Endothelial cell (in vitro differentiated cells): ENCODE measurements at places on chromosomes 7 and 10. TPM values are rescaled to one million over a fixed set of nuclear protein-coding genes. Genes with fewer than 3 reads are reported as not detected.

The FOXP2 gene
- total RNA-seq = 9.1 TPM

The LBX1 gene
- not detected for total RNA-seq

DNA sequence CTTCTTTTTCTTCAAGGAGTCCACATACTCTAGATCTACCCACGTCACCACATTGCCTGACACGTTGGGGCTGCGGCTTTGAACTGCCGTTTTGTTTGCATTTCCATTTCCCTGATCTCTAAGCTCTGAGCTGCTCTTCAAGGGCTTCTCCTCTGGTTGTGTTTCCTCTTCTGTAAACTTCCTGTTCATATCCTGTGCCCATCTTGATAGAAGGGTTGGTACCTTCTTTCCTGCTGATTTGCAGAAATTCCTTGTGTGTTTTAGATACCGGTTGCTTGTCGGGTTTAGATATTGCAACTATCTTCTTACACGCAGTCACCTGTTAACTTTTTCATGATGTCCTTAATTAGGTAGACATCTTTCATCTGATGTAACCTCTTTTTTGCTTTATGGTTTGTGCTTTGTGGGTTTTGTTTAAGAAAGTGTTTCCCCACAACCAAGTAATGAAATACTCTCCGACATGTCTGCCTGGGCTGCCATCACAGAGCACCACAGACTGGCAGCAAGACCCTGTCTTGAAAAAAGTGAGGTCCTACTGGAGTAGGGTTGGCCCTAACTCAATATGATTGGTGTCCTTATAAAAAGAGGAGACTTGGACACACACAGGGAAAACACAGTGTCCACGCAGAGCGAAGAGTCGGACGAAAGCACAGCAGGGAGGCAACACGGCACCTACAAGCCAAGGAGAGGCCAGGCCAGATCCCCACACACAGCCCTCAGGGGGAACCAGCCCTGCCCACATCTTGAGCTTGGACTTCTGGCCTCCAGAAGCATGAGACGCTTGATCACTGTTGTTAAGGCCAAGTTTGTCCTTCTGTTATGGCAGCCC is 99.1 kb upstream of the PDGFA start:
- peaks cover 4% of the 10 kb centered on the region for H3K27me3 ChIP-seq
- DNase-seq = no peak
- peak overlapping the region; percentile 87 for H3K27ac ChIP-seq
- peaks cover 17% of the 10 kb centered on the region for H3K4me1 ChIP-seq
- peaks cover 35% of the 10 kb centered on the region for H3K36me3 ChIP-seq
- peak overlapping the region; percentile 48 for H3K4me3 ChIP-seq

DNA sequence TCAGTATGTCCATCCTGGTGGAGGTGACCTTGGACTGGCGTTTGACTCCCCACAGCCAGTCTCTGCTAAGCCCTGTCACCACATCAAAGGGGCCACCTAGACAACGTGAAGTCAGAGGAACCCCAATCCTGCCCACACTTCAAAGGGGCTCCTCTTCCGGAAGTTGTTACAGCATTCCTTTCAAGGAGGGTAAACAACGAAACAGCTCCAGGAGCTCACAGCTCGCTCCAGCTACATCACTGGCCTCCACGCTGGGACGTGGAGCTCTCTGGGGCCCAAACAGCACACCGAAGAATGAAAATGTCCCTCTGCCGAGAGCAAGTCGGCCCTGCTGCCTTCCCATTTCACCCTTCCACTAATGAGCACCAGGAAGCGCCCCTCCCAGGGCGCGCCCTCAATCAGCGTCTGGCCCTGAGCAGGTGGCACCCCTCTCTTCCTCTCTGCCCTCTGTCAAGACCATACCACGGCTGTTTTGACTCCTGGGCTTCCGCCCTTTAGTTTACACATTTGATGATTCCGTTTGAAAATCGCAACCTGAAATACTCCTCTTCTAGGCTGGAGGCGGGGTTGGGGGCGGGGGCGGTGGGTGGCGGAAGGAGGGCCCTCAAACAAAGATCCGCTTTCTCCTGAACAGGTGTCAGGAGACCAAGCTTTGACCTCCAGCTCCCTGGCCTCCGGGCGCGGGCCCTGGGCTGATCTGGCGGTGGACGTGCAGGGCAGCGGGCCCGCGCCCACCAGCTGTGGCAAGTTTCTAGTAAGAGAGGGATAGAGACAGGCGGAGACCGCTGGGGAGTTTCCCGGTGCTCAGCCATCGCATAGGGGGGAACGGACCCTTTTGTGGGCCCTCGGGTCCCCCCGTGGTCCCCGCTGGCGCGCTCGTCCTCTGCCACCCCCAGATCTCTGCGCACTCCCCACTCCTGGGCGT is 53.1 kb upstream of the KDM7A start:
- peaks cover 10% of the 10 kb centered on the region for H3K4me1 ChIP-seq
- H3K36me3 ChIP-seq = no peaks in the 10 kb centered on the region
- peak overlapping the region; percentile 76 for H3K4me3 ChIP-seq

DNA sequence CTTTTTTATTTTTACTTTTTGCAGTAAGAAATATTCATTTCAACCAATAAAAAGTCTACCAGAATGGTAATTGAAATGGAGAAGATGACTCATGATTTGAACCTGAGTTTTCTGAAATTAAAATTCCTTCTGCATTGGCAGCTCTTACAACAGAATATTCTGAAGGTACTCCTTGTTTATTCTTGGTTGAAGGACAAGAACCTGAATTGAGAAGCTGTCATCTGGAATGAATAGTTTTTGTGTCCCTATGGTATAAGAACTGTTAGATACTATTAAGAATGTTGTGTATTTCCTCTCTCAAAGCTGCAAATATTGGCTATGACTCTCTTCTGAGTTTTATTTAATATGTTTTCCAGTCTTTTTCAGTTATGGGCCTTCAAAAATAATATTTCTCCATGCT is 56.1 kb downstream of the CDK1 start:
- H3K4me3 ChIP-seq = no peak overlapping the region
- peaks cover 1% of the 10 kb centered on the region for H3K27me3 ChIP-seq
- no peaks in the 10 kb centered on the region for H3K4me1 ChIP-seq
- no peak for DNase-seq

The PVRIG gene
- total RNA-seq = not detected

DNA sequence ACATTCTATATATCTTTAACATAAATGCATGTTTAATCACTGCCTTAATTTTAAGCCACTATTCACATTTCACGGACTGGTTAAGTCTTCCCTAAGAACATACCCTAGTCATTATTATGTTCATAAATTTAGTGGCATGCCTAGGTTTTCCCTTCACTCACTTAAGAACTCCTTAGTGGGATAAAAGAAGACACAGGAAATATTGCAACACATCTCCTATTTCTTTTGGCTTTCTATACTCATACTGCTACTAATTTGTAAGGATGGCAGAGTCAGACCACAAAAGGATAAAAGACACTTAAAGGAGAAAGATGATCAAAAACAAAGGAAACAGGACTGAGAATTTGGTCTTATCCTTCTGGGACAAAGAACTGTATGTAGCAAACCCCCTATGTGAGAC is 951.4 kb downstream of the SORCS3 start:
- H3K27me3 ChIP-seq = no peaks in the 10 kb centered on the region
- H3K4me1 ChIP-seq = peaks cover 3% of the 10 kb centered on the region
- H3K4me3 ChIP-seq = no peak overlapping the region
- no peak overlapping the region for H3K27ac ChIP-seq
- H3K36me3 ChIP-seq = no peaks in the 10 kb centered on the region

- no peak overlapping the region for H3K27ac ChIP-seq
- no peaks in the 10 kb centered on the region for H3K4me1 ChIP-seq
- H3K4me3 ChIP-seq = no peak overlapping the region
- peak; percentile 79 for DNase-seq
- H3K27me3 ChIP-seq = no peaks in the 10 kb centered on the region
Measured at GRCh38 chr10:77173615-77174461, 463.8 kb downstream of the KCNMA1 start.

GRCh38 chr10:108787932-108788331 is 1135.4 kb downstream of the XPNPEP1 start:
- DNase-seq = no peak
- no peak overlapping the region for H3K4me3 ChIP-seq
- no peak overlapping the region for H3K27ac ChIP-seq
- peaks cover 9% of the 10 kb centered on the region for H3K36me3 ChIP-seq

- H3K27ac ChIP-seq = peak overlapping the region; percentile 20
- peaks cover 10% of the 10 kb centered on the region for H3K36me3 ChIP-seq
Measured at GRCh38 chr7:26151096-26151495, 902 bp upstream of the NFE2L3 start.

The CYP2C8 gene
- 0.87 TPM for total RNA-seq

The GPNMB gene
- total RNA-seq = 0.49 TPM

DNA sequence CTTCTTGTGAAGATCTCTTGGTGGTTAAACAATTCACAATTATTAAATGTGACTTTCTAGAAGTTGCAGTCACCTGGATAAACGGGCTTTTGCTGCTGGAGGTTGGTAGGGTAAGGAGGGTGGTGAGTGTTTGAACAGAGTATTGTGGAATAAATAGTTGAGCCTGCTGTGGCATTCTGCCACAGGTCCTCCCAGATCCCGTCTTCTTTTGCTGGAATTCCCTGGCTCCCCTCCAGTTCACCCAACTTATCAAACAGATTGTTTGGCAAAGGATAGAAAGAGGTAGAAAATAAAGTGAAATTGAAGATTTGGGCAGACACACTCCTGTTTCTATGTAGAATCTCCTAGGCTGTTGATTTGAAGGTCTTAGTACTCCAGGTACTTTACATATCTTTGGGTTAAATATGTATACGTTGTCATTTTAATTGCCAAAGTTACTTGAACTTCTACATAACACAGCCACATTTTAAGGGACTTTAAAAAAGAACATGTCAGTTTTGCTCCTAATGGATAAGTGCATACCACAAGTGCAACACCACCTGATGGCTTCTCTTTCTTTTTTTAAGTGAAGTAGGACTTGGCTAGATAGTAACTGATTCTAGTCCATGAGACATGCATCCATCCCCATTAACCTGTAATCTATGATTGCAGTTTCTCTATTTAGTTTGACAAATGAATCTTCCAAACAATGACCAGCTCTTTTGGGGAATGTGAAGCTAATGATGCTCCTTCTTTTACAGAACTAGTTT is 83.0 kb downstream of the ARL4A start:
- no peaks in the 10 kb centered on the region for H3K4me1 ChIP-seq
- no peaks in the 10 kb centered on the region for H3K36me3 ChIP-seq
- no peak overlapping the region for H3K27ac ChIP-seq

The NAT16 gene
- total RNA-seq = not detected
